ENCODE measurements at places on chromosomes 16 and 17.
A peak's percentile ranks its signal among the peaks of the same experiment; 100 is the strongest.

DNA sequence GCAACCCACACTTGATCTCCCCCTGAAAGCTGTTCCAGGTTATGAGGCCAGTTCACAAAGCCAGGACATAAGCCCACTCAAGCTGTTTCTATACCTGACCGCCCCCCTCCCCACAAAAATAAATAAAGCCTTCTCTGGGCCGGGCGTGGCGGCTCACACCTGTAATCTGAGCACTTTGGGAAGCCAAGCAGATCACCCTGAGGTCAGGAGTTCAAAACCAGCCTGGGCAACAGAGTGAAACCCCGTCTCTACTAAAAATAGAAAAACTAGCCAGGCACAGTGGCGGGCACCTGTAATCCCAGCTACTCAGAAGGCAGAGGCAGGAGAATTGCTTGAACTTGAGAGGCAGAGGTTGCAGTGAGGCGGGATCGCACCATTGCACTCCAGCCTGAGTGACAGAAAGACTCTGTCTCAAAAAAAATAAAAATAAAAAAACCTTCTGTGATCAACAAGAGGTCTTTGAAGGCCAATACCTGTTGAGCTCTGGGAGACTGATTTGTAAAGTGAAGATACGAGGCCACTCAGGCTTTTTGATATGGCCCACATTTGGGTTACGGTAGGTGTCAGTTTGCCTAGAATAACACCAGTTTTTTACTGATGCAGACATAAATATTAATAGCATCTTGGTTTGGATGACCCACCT is 2.2 kb downstream of the KDM8 start:
- DNase-seq = no peak

DNA sequence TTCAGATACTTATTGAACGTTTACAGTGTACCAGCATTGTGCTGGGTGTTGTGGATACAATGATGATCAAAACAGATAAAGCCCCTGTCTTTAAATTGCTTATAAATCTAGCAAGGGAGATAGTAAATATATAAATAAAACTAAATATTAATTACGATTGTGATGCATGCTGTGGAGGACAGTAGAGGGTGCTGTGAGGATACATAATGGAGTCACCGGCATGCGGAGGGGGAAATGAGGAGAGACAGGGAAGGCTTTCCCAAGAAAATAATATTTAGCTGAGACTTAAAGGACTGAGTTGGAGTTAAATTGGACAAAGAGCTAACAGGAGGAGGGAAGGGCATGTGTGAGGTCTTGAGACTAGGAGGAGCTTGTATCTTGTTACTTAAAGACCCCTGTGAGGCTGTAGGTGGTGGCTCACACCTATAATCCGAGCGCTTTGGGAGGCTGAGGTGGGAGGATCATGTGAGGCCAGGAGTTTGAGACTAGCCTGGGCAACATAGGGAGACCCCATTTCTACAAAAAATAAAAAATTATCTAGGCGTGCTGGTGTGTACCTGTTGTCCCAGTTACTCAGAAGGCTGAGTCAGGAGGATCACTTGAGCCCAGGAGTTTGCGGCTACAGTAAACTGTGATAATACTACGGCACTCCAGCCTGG is 2.4 kb downstream of the DHRS7B start:
- no peak for DNase-seq

DNA sequence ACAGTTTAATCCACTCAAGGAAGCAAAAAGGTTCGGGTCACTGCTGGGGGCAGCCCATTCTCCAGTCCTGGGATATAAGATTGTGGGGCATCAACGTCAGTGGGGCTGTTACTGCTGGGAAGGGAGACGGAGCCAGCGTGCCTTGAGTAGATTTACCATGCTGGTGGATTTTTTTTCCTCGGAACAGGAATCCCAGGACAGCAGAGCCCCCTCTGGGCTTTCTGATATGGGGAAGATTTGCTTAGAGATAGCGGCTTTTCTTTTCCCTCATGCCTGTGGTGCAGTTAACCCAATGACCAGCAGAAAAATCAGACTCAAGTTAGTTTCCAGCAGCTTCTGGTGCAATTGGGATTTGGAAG is 35.4 kb downstream of the WSCD1 start:
- DNase-seq = no peak

DNA sequence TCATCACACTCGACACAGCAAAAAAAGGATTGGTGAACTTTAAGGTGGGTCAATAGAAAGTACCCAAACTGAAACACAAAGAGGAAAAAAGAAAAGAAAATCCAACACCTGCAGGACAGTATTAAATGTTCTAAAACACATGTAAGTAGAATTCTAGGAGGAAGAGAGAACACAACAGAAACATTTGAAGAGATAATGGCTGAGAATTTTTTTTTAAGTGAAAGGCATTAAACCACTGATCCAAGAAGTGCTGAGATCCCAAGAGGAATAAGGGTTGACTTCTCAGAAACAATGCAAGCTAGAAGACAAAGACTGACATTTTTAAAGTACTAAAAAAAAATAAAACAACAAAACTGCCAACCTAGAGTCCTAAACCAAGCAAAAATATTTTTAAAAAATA is 31.6 kb downstream of the VPS53 start:
- DNase-seq = no peak

DNA sequence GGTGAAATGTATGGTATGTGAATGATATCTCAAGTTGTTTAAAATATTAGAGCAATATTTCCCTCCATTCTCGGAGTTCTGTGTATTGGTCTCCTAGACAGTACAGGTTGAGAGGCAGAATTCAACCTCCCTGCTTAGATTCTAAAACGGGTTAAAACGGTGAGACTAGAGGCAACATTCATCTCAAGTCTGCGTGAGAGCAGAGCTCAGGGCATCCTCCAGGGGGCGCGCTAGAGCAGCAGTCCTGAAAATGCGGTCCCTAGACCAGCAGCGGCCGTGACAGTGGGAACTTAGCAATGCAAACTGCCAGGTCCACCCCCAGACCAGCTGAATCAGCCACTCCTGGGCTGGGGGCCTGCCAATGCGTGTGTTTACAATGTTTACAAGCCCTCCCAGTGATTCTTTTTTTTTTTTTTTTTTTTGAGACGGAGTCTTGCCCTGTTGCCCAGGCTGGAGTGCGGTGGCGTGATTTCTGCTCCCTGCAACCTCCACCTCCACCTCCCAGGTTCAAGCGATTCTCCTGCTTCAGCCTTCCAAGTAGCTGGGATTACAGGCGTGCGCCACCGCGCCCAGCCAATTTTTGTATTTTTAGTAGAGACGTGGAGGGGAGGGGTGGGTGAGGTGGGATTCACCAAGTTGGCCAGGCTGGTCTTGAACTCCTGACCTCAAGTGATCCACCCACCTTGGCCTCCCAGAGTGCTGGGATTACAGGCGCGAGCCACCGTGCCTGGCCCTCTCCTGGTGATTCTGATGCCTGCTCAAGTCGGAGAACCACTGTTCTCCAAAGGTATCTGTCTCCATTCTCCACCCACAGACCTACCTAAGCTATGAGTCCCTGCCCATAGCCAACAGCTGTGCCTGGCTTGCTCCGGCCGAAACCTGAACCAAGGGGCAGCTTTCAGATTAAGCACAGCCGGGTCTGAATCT is 24.2 kb downstream of the KLHL36 start:
- peak; percentile 81 for DNase-seq

DNA sequence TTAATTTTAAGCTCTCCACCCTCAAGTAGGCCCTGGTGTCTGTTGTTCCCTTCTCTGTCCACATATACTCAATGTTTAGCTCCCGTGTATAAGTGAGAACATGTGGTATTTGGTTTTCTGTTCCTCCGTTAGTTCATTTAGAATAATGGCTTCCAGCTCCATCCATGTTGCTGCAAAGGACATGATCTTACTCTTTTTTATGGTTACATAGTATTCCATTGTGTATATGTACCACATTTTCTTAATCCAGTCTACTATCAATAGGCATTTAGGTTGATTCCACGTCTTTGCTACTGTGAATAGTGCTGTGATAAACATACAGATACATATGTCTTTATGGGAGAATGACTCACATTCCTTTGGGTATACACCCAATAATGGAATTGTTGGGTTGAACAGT is 111.4 kb upstream of the NACA2 start:
- no peak for DNase-seq

GRCh38 chr16:69500496-69500895 is 65.3 kb upstream of the NFAT5 start:
- no peak for DNase-seq

GRCh38 chr16:28064706-28065249 is 1.3 kb upstream of the GSG1L start:
- no peak for DNase-seq
